Activated CD4-positive, alpha-beta T cell treated with anti-CD3 and anti-CD28 coated beads, Interleukin-2, amount 10 ng/mL, durations not matched to agents 24 days and 14 days (primary cell): ENCODE measurements at places on chromosomes 13 and 19. TPM values are rescaled to one million over a fixed set of nuclear protein-coding genes. Genes with fewer than 3 reads are reported as not detected.

DNA sequence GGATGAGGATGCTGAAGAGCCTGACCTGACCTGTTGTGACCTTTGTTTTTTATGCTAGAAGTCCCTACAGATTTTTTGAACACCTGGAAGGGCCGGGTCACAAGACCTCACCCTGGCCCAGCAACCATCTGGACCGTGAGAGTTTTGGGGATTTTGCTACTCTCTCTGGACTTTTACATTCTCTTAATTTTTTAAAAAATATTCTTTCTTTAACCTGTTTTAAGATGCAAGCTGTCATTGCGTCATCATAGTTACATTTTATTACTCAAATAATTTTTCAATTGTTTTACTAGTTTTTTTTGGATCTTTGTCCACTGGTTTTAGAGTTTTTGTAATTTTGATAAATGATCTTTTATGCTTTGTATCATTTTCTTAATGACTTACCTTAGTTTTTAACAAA, 7.5 kb downstream of the DKKL1 start:
- no peak for DNase-seq

GRCh38 chr19:23957660-23958281, 43.1 kb downstream of the ZNF726 start:
- no peak for DNase-seq

- no peak for DNase-seq
Measured at GRCh38 chr19:39299832-39300231, 3.6 kb downstream of the IFNL1 start.

DNA sequence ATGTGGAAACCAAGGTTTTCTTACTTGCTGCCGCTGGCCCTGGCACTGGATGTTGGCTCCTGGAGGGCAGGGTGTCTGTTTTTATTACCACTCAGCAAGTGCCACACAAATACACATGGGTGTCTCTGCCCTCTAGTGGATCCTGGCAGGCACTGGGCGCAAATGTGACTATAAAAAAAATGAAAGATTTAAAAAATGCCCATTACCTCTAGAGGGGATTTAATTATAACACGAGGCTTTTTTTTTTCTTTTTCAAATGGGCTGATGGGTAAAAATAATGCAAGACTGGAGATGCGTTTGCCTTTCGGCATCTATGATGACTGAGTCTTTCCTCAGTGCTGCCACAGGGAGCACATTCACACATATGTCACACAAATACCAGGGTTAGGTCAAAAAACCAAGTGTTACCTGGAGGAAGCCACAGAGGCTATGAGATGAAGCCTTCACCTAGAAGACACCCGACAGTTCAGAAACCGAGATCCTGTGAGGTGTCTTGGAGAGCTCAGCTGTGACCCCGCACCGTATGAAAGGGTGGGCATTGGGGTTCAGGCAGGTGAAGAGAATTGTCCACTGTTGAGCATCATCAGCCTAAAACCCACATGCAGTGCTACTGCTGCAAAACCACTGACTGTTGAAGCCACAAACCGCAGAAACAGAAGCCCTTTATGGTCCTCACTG, 25.7 kb downstream of the CHAMP1 start:
- DNase-seq = peak; percentile 80

The LAIR2 gene
- total RNA-seq = 34.2 and 35.0 TPM in 2 replicates

GRCh38 chr19:10499550-10500246, 3.5 kb downstream of the KEAP1 start:
- no peak for DNase-seq

The UBE2M gene
- total RNA-seq = 161 and 175 TPM in 2 replicates

DNA sequence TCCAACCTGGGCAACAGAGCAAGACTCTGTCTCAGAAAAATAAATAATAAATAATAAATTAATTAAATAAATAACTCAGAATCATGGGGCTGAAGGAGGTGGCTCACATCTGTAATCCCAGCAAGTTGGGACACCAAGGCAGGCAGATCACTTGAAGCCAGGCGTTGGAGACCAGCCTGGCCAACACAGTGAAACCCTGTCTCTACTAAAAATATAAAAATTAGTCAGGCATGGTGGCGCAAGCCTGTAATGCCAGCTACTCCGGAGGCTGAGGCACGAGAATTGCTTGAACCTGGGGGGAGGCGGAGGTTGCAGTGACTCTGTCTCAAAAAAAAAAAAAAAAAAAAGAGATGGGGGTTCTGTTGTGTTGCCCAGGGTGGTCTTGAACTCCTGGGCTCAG, 7.2 kb downstream of the TMEM38A start:
- DNase-seq = no peak

- DNase-seq = no peak
Measured at GRCh38 chr13:79287939-79288795, 117.9 kb downstream of the RBM26 start.

GRCh38 chr19:10363789-10364281, 16.5 kb downstream of the TYK2 start:
- DNase-seq = no peak

The PTGIR gene
- 194 TPM in 2 replicates for total RNA-seq

GRCh38 chr13:86864376-86864775, 806.8 kb upstream of the SLITRK5 start:
- no peak for DNase-seq

The IGFL1 gene
- total RNA-seq = not detected in 2 replicates

The GIPR gene
- 4.2 and 5.8 TPM in 2 replicates for total RNA-seq

- no peak for DNase-seq
Measured at GRCh38 chr19:23587546-23587945, 99.5 kb downstream of the ZNF675 start.

GRCh38 chr13:33316890-33317289, 31.3 kb upstream of the STARD13 start:
- DNase-seq = no peak

DNA sequence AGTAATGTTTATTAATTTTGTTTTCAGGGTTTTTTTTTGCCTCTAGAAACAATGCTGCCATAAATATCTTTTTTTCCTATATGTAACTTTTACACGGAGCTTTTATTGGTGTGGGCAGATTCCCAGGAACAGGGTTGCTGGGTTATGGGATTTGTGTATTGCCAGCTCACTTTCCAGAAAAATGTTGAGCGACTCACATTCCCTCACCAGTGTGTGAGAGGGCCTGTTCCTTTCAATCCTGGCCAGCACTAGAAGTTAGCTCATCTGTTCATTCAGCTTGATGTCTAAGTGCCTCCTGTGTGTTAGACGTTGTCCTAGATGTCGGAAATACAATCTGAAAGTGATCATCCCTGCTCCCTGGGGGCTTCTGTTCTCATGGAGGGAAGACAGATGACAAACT, 2.6 kb downstream of the ZNF71 start:
- no peak for DNase-seq

DNA sequence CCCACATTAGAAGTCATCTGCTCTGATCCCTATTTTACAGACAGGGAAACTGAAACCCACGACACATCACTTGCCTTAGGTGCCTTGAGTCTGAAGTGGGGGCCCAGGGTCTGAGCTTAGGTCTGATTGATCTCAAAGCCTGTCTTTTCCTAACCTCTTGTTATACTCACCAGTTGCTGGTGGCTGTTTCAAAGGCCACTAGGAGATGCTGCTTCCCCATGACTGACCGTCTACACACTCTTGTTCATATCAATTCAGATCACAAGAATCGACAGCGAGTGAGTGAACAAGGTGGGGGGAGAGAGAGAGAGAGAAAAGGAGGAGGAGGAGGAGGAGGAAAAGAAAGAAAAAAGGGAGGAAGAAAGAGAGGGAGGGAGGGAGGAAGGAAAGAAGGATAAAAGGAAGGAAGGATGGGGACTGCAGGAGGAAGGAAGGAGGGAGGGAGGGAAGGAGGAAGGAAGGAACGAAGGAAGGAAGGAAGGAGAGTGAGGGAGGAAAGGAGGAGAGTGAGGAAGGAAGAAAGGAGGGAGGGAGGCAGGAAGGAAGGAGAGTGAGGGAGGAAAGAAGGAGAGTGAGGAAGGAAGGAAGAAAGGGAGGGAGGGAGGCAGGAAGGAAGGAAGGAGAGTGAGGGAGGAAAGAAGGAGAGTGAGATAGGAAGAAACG, 3.3 kb downstream of the OR10H1 start:
- peak; percentile 68 for DNase-seq

The SPINT2 gene
- 69.6 and 70.7 TPM in 2 replicates for total RNA-seq

The PSG11 gene
- not detected in 2 replicates for total RNA-seq

- DNase-seq = no peak
Measured at GRCh38 chr13:108680011-108680410, 50.6 kb downstream of the MYO16 start.

- DNase-seq = no peak
Measured at GRCh38 chr13:88752041-88752440, 1080.9 kb downstream of the SLITRK5 start.

The TYROBP gene
- total RNA-seq = not detected in 2 replicates

GRCh38 chr19:55232286-55232602, 3.7 kb upstream of the TMEM86B start:
- no peak for DNase-seq

The ZNF431 gene
- total RNA-seq = 14.2 and 14.8 TPM in 2 replicates

DNA sequence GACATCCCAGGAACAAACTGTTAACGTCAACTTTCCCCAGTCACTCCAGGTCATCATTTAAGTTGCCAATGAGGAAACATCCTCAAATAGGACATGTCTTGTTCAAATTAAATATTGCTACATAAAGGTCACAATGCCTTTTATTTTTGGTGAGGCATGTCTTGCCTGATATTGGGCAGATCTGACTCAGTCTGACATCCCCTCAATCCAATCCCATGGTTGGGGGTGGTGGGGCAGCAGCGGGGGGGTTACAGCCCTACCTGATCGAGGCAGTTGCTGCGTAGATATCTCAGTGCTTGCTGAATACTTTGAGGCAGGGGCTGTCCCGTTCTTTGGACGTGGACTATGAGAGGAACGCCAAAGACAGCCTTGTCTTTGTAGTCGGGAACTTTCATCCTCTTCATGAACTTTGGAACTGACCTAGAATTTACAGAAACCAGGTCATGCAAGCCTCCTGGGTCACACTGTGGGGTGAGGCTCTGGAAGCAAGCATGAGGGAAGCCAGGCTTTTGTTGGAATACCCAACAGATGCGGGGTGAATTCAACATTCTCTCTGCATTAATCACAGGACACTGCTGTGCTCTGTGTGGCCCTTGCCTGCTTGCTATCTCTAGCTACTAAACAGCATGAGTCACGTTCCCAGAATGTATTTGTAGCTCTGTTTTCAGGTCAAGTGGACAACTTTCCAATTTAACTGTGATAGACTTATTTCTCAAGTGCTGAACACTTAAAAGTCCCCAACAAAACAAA, 109.8 kb downstream of the KL start:
- DNase-seq = no peak

DNA sequence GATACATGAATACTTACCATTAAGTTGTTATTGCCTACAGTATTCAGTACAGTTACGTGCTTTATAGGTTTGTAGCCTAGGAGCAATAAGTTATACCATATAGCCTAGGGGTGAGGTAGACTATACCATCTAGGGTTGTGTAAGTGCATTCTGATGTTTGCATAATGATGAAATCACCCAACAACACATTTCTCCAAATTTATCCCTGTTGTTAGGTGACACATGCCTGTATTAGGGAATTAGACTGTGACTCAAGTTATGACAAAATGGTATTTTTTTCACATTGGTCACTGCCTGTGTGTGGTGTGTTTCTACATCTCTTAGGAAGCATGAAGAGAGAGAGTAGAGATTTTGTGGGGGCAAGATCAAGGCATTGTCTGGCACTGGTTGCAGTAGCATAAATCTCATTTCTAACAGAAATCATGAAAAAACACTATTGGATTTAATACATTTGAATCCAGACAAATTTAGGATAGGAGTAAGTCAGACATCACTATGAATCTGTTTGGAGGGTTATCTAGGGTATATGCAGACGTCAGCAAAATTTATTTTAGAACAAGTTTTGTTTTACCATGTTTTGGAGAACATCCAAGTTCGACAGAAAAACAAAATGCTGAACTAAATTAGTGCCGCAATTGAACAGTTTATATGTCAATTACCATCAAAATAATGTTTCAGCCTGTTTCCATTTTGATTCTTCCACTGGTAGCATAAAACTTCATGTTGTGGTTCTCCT, 332.1 kb downstream of the LMO7 start:
- no peak for DNase-seq

The SIGLEC14 gene
- not detected in 2 replicates for total RNA-seq

DNA sequence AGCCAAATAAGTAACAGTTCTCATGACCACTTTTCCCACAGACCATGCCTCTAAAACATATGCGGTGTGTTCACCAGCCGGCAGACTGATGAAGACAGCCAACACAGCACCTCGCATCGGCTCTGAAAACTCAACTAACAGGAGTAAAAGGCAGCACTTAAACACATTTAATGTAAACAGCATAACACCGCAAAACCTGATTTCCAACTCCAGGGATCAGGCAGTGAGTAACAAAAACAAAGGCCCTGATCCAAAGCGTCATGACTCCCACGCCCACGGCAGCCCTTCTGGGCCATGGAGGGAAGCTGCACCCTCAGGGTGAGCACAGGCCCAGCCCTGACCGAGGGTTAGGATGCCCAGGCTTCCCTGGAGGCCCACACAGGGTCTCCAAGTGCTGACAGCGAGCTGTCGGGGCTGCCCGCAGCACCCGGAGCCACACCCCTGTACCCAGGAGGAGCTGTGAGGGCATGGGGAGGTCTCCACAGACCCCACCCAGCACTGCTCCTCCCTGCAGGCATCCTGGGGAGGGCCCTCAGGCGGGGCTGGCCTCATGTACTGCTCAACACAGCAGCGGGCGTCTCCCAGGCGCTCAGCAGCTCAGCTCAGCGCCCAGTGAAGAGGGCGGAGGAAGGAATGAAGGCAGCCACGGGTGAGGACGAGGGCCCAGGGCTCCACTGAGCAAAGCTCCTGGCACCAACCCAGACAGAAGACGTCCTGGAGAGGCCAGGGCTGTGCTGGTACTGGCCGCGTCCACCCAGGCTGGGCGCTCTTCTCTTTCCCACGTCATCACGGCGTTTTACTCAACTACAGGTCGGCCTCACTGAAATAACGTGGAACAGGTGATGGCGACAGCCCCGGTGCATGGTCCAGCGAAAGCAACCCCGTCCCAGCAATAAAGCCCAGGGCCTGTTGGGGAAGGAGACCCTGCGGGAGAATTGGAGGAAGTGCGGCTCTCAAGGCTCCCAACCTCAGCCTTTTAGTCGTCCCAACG, 53.7 kb downstream of the RASA3 start:
- DNase-seq = no peak

DNA sequence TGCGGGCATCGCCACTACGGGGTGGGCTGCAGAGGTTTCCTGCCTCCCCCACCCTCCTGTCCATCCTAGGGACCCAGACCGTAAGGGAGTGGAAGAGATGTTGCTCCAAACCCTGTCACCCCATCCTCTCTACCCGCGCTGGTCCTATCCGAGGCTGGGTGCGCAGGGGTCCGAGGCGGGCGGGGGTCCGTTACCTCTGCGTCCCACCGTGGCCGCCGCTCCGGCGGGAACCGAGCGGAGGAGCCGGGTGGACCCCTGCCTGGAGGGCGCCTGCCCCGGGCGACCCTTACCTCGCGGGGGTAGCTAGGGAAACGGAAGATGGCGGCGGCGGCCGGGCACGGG, at the start of gene DGKH:
DGKH (plus strand) TSS at position 307 of the 342 bp plus-strand sequence. CDS start 126 bp downstream, outside the sequence.
- no peak for DNase-seq

- no peak for DNase-seq
Measured at GRCh38 chr13:50464349-50465251, 378.9 kb downstream of the DLEU7 start.
